ENCODE measurements at places on chromosomes 7 and 10.
A peak's percentile ranks its signal among the peaks of the same experiment; 100 is the strongest.

- DNase-seq, result no peak
These were observed 21.6 kb upstream of the PPA1 start for GRCh38 chr10:70254778-70255328.

- peak; percentile 87 for DNase-seq
These were observed 10.7 kb upstream of the SLIT1 start for GRCh38 chr10:97196223-97197029.

DNA sequence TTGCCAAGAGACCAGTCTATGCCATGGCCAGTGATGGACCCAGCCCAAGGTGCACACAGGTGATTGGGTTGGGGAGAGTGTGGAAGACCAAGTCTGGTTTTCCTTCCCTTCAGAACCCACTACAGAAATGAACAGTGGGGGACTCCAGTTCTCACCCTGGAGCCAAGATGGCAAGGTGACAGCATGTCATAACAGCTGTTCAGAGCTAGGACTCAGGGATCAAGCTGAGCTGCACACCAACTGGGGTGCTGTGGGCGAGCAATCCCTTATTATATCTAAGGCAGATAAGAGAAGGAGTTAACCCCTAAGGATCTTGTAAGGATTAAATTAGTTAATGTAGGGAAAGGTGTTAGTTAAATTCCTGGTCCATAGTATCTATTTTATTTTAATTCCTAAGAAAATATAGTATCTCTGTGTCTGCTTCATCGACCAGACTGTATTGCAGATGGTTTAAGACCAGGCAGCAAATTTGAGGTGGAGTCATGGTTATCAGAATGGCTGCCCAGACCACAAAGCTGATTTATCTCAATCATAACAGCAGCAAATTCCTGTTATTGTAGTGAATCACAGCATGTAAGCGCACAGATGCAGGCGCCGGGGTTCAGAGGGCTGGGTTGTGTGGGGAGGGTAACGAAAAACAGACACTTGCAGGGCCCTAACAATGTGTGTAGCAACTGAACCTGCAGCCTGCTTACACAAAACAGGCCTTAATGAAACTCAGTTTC, 208.7 kb upstream of the ZNF32 start:
- no peak for DNase-seq

DNA sequence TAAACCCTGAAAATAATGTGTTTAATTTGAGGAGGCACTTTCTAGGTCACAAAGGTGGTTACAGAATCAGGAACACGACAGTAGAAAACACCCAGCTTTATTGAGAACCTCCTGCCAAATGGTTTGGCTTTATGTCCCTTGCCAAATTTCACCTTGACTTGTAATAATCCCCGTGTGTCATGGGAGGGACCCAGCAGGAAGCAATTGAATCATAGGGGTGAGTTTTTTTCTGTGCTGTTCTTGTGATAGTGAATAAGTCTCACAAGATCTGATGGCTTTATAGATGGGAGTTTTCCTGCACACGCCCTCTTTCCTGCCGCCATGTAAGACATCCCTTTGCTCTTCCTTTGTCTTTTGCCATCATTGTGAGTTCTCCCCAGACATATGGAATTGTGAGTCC, 193.8 kb upstream of the KLF6 start:
- DNase-seq, result no peak

DNA sequence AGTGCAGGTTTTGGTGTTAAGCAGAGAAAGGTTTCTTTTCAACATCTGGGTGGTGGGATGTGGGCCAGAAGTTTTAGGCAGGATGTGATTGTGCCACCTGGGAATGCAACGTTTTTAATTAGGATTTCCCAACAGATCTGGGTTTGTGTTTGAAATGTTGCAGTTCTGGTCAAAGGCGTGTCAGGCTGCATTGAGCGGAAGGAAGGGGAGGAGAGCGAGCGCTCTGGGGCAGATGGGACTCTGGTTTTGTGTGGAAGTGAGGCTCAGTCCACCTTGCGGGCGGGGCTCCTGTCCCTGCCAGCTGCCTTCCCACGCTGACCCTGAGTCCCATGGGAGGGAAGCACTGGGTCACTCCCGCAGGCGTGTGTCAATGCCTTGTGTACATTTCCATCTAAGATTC, 767.7 kb downstream of the KCNMA1 start:
- DNase-seq, result no peak

- no peak for DNase-seq
These were observed 7.4 kb downstream of the SH3PXD2A start for GRCh38 chr10:103847909-103848468.

DNA sequence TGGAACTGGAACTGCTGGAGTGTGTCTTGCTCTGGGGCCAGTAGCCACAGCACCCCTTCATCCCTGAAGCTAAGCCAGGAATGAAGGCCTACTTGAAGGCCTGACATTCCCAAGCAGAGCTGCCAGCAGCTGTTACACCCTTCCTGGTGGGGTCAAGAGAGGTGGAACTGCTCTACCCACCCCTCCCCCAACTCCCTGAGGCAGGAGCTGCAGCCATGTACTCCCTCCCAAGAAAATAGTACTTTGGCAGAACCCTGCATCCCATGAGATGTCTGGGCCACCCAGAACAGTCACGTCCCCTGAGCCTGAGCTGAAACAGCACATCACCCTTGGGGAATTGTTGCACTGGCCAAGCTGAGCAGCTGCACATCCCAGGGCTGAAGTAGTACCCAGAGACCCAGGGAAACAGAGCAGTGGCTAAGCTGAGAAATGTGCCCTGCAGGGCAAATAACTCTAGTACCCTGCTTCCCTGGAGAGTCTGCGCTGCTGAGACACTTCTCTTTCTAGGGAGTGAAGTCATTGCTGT, 63.4 kb upstream of the PLA2G12B start:
- no peak for DNase-seq

DNA sequence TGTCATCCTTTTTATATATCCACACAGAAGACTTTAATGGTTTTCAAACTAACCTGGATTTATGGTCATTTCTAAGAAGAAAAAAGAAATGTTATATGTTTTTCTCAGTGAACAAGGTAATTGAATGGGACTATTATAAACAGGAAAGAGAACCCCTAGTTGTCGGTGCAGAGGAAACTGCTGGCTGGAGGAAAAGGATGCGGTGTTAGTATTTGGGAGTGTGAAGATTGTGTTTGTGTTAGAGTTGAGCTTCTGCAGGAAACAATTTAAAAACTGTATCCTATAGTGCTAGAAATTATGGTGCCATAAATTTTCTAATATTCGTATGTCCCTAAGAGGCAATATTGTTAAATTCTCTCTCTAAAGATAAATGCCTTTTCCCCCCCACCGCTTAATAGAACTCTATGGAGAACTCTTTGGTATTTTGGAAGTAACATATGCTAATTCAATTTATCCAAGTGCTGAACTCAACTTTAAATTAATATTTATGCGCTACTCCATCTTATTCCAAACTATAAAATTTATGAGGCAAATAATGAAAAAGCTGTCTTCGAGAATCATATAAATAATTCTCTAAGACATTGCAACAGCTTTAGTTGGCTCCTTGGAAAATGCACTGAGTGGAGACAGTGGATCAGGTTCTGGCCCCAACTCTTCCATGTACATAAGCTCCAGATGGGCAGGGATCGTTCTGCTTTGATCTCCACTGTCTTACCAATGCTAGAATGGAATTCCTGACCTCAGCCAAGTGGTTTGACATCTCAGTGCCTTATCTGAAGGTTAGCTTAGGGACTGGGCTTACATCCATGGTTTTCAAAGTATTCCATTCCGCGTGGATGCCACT, 5.6 kb downstream of the BZW2 start:
- DNase-seq, result no peak

DNA sequence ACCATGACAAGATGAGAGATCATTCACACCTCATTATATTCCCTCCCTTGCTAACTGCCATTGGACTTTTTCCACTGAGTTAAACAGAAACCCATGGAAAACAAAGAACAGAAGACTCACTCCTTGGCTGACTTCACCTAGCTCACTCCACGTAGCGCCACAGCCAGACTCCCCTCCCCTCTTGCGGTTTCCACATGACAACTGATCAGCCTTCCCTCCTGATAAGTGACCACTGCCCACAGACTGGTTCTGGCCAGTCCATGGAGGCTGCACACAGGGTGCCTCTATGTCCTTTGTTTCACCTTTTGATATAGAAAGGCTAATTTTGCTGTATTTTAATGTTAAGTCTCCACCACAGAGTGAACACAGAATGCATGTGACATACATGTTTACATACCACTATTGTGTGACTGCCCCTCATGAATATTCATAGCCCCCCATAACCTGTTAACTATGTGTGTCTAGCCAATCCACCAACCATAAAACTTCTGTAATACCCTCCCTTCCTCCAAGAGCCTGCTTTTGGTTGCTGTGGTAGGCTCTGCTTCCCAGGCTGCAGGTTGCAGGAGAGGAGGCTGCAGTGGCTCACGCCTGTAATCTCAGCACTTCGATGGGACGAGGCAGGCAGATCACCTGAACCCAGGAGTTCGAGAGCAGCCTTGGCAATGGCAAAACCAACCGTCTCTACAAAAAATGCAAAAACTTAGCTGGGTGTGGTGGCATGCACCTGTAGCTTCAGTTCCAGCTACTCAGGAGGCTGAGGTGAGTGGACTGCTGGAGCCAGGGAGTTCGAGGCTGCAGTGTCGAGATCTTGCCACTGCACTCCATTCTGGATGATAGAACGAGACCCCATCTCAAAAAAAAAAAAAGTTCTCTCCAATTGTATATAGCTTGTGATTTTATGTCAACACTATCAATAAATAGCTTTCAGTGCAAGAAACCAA, 10.0 kb upstream of the IFIT5 start:
- no peak for DNase-seq

DNA sequence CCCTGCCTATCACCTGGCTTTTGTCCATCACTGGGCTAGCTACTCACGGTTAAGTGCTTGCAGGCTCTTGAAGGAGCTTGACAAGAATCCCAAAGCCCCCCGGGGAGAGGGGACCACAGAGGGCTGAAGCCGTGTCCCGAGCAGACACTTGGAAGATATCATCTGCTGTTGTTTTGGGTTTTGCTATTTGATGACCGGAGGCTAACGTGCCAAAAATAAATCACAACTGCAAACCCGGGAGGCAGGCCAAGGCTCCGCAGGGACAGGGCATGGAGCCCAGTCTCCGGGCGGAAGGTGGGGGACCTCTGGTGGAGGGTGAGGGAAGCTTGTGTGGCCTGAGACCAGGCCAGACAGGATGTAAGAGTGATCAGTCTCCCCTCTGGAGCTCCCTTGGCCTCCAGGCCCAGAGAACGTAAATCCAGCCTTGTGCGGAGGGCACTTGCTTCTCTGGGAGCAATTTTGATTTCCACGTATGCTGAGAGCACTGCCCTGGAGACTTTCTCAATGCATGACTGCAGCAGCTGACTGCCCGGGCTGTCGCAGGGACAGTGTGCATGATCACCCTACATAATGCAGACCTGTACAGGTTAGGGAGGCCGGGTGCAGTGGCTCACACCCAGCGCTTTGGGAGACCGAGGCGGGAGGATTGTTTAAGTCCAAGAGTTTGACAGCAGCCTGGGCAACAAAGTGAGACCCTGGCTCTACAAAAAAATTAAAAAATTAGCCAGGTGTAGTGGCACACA, at the start of gene PHKG1:
Gene PHKG1 (minus strand): TSS at position 164 of the 743 bp plus-strand sequence. CDS start 4,011 bp downstream, outside the sequence.
- DNase-seq, result no peak

- no peak for DNase-seq
These were observed 176.8 kb upstream of the SORCS1 start for GRCh38 chr10:107341281-107341680.

- peak; percentile 29 for DNase-seq
These were observed 6.3 kb downstream of the COL28A1 start for GRCh38 chr7:7529328-7529727.

DNA sequence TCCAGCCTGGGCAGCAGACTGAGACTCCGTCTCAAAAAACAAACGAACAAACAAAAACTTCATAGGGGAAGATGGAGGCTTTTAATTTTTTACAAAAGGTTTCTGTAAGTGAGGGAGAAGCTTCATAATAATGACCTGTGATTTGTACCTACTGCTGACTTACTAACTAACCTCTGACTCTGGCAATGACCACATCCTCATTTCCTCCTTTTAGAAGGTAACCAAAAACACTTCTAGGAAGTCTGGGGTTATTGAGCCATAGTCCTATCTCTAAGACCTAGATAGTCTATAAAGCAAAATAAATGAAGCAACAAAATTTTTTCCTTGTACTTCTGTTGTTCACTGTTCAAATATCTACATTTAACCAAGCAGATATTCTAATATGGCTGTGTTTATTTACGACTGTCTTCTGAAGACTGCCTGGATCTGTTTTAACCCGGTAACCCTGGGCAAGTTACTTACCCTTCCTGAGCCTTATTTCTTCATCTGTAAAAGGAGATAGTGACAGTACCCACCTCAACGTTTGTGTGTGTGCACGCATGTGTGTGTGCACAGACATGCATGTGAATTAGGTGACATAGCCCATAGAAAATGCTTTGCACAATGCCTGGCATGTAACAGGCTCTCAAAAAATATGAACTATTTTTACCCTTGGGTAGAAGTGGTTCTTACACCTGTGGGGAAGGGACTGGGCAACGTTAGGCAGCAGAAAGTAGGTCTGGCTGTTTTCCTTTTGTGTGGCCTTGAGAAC, 30.8 kb upstream of the SMNDC1 start:
- DNase-seq, result no peak

DNA sequence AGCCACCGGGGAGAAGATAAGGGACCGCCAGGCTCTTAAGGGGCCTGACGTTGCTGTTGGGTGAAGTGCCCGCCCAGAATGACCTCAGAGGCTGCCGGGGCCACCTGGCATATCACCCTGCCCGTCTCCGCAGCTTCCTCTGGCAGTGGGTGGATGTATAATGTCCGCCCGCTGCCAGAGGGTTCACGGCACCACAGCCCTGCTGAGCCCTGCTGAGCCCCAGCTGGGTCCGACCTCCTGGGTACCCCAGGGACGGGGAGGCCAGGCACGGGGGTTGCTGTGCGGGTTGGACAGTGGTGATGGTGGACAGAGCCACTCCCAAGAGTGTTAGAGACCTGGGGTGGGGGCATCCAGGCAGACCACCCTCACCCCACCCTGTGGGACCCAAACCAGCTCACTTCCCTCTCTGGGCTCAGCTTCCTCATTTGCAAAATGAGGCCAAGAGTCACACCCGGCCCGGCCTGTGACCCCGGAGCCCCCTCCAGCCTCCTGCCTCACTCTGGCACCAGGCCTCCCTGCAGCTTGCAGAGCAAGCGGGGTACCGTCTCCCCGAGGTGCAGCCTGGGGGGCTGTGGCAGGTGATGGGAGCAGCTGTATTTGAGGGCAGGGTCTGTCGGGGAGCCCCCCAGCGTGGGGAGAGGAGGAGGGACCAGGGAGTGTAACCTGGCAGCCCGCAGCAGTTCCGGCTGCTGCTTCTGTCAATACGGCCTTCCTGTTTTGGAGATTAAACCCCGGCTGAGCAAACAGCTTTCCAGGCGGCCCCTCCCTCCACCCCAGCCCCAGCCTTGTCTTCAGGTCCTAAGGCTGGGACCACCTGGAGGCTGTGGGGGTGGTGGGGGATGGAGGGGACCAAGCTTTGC, 8.4 kb upstream of the LFNG start:
- no peak for DNase-seq

- no peak for DNase-seq
These were observed 301.3 kb downstream of the RNLS start for GRCh38 chr10:88281592-88282347.

- no peak for DNase-seq
These were observed 164.5 kb upstream of the PRSS1 start for GRCh38 chr7:142584765-142585164.

Data from NCI-H1436 (cell line).